Stomach (tissue), 19 donors: ENCODE measurements at places on chromosomes 7 and 10. TPM values are rescaled to one million over a fixed set of nuclear protein-coding genes. Genes with fewer than 3 reads are reported as not detected.

GRCh38 chr10:33952692-33953360 is 618.4 kb upstream of the NRP1 start:
- DNase-seq: no peak

DNA sequence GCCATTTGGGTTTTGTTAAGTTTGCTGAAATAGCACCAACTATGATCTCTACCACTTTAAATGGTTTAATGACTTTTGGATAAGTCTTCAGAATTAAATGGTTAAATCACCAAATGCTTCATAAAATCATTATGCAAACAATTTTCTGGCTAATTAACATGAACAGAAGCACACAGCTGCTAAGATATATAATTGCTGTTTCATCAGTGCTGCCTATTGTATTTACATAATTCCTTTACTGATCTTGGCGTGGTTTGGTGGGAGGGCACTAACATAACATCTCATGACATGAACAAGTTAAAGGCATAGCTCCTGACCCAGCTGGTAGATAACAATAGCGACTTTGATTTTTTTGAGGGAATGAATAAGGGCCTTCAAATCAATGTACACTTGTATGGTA is 94.1 kb downstream of the FZD1 start:
- DNase-seq: no peak

DNA sequence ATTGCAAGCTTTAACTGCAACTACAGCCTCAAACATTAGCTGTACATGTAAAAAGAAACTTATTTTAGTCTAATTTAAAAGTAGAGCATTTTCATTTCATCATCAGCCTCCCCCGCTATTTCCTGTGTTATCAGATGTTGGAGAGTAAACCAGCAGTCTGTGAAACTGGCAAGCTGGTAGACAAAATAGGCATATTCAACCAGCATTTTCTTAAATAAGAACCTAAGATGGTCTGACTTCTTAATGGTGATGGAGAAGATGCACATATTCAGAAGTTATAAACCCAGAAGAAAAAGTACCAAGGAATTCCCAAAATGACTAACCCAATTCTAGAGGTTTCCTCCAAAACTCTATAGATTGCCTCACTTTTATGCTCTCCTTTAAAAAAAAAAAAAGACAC is 24.9 kb downstream of the PIK3AP1 start:
- no peak for DNase-seq

DNA sequence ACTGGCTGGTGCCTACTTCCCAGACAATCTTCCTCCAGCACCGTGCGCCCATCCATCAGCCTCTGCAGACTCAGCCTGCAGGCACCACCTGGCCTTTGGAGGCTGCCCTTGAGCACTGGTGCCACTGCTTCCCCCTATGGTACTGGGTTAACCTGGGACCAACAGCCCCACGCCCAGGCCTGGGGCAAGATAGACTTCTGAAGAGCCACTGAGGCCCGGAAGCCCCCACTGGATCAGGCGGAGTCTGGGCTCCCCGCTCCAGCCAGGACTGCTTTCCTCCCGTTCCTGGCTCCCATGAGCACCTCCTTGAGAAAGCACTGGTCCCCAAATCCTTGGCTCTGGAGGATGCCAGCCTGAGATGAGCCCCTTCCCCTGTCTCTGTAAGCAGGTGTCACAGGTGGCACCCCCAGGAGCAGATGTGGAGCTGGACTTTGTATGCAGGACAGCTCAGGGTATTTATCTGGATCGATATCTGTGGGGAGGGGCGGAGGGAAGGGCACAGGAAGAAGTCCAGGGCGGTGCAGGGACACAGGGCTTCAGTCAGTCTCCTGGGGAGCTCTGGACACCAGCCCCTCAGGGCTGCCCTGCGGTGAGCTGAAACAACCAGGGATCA is 206.5 kb upstream of the PPP2R2D start:
- DNase-seq: no peak

GRCh38 chr7:83832009-83832408 is 183.1 kb upstream of the SEMA3E start:
- no peak for DNase-seq

GRCh38 chr7:27693794-27694193 is 31.1 kb upstream of the HIBADH start:
- DNase-seq: peak; percentile 18

SPDYE8 gene
- total RNA-seq: 0.18 TPM
